ENCODE measurements at places on chromosomes 1 and 21. TPM values are rescaled to one million over a fixed set of nuclear protein-coding genes. Genes with fewer than 3 reads are reported as not detected.

DNA sequence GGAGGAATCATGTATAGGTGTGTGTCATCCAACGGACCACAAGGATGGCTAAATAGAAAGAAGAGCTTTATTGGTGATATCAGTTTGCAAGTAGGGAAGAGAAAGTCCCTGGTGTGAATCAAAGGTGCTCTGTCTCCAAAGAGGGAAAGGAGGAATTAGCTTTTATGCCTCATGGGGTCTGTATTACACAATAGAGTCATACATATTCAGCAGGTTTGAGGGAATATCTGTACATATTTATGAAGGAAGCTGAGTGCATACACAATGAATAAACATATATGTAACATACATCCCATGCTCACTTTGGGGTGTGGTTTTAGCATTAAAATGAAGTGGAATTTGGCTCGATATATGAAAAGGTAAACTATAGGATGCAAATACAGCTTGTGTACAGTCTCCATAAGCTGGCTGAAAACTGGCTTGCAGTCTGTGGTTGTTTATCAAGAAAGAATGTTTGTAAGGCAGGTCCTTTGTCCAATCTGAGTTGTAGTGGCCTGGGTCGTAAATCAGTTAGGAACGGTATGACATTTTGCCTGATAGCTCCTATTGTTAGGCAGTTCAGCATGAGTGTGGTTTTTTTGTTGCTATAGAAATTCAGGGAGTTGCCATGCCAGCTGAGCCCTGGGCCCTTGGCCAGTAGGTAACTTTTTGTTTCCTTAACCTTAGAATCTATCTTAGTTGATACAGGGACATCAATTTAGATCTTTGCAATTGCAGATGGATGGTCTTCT, 198.0 kb upstream of the ZP4 start:
- DNase-seq: no peak

DNA sequence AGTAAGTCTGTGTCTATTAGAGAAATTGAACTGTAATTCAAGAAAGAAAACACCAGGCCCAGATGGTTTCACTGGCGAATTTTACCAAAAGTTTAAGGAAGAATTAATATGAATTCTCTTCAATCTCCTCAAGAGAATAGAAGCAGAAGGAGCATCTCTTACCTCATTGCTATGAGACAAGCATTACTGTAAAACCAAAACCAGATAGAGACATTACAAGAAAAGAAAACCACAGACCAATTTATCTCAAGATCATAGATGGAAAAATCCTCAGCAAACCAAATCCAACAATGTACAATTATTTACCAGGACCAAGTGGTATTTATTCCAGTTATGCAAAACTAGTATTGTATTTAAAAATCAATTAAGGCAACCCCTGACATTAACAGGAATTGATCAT, 160.6 kb downstream of the LIPI start:
- DNase-seq: no peak

DNA sequence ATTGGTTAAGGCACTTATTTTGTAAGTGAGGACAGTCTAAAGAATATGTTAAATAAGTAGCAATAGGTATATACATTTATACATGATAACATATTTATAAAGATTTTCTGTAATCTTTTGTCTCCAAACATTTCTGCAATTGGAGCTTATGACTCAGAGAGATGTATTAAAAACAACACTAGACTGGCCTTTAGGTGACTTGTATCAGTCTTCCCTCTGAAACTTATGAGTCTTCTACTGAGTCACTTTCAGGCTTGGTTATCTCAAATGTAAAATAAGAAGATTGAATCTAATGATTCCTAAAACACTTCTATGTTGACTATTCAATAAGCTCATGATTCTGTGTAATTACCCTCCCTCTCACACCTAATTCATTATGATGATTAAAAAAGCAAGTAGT, 672.6 kb upstream of the NEGR1 start:
- no peak for DNase-seq

DNA sequence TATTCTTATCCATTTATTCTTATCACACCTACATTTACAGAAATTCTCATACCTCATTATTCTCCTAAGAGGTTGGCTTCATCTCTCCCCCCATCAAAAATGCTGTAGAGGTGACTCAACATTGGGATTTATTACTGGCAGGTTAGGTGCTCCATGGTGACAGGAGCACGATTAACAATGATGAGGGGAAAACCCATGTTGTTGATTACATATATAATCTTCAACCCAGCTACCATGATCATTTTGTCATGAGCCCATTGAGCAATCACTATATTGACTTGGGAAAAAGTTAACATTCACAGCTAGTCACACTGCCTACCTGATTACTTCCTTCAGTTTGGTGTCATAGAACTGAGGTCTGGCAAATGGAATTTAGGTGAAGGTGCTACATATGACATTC, 712.1 kb upstream of the CHRM3 start:
- DNase-seq: no peak

- no peak for DNase-seq
These were observed 82.0 kb downstream of the KCNK1 start for GRCh38 chr1:233695901-233696300.

Gene ICOSLG
- total RNA-seq: 3.8 TPM
